RCC 7860 (cell line): ENCODE measurements at places on chromosomes 3 and 15.
A peak's percentile ranks its signal among the peaks of the same experiment; 100 is the strongest.

- no peak for DNase-seq
These were observed 17.3 kb upstream of the FURIN start for GRCh38 chr15:90851114-90851513.

DNA sequence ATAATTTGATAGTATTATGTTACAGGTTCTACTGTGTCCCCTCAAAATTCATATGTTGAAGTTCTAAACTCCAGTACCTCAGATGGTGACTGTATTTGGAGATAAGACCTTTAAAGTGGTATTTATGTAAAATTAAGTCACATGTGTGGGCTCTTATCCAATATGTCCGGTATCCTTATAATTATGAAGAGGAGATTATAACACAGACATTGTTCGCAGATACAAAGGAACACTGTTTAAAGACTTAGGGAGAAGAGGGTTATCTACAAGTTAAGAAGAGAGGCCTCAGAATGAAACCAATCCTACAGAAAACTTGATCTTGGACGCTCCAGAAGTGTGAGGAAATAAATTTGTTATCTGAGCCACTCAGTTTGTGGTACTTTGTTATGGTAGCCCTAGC, 50.9 kb downstream of the DPH6 start:
- DNase-seq, result no peak

DNA sequence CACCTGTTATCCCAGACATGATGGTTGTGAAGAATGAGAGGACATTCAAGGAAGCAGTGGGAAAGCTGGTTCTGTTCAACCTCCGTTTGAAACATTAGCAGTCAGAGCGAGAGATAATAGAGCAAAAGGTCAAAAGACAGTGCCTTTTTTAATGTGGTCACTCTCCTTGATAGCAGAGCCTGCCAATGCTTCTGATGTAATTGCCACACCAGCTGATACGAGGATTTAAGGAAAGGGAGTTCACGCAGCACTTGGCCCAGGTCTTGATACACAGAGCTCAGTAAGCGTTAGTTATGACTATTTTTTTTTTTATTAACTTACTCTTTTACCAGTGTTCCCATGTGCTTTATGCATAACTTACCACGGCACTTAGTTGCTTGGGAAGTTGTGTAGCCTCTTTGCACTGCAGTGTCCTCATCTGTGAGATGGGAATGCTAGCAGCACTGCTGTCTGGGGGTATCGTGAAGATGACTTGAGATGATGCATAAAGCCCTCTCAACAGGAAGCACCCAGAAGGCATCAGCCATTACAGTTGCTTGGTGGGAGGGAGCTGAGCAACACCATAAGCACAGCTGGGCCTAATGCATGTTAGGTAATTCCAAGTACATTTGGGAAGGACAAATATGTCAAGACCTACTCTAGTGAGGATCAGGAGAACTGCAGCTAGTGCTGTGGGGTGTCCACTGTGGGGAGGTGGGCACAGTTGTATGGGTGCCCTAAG, 123.3 kb upstream of the RASGRP1 start:
- no peak for DNase-seq

DNA sequence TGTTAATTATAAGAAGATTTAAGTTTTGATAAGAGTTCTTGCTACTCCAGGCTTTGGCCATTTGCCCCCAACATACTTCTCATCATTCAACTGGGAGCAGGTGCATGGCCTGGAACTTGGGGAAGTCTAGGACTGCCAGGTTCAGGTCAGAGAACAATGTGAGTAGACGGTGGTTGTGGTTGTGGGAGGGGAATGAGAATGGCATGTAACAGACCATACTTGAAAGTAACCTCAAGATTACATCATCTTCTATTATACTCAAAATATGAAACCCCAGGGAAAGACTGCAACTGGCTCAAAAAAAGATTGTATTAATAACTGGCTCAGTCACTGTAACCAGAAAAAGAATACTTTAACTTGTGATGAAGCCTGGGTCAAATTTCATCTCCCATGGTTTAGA, 364.9 kb upstream of the DPPA4 start:
- DNase-seq, result peak; percentile 32

DNA sequence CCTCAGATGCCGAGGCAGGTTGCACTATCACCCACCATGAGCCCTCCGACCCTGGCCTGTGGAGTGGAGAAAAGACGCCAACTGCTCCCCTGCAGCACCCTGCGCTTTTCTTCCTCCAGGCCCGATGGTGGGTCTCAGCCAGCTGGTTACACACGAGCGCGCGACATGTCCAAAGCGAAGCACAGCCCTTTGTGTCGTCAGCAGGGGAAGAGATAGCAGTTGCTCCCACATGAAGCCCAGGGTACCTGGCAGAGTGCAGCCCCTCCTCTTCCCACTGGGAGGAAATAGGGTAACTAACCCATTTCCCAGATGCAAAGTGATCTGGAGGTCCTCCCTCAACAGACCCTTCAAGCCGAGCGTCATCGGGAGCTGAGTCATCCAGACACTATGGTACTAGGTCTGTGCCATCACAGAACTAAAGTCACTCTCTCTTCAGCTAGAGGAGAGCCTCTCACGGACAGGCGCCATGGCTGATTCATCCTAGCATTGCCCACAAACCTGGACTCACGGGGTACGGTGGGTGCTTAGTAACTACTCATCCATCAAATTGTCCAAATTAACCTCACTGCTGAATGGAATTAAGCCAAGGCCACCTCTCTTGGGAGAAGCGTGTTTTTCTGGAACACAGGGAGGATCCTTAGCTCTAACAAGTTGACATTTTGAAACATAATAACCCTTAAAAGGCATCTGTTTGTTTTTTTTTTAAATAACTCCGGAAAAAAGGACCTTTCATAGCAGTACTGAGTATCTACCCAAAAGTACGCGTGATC, 45.2 kb upstream of the BDH1 start:
- peak; percentile 77 for DNase-seq

DNA sequence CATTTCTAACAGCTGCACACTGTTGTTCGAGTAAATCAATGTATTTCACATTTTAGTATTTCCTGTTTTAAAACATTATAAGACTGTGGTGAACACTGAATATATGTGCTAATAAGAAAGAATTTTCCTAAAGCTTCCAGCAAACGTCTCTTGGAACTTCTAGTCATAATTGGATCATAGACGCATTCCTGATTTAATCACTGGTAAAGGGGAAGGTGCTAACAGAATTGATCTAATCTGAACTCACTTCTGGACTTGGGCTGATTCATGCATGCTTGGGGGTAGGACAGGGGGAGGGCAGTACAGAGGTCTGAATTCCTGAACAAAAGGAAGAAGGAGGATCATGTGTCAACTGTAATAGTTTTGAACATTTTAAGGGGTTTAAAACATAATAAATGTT, 7.3 kb upstream of the LEKR1 start:
- peak; percentile 69 for DNase-seq

- no peak for DNase-seq
These were observed 1.2 kb upstream of the C3orf70 start for GRCh38 chr3:185153861-185154629.

DNA sequence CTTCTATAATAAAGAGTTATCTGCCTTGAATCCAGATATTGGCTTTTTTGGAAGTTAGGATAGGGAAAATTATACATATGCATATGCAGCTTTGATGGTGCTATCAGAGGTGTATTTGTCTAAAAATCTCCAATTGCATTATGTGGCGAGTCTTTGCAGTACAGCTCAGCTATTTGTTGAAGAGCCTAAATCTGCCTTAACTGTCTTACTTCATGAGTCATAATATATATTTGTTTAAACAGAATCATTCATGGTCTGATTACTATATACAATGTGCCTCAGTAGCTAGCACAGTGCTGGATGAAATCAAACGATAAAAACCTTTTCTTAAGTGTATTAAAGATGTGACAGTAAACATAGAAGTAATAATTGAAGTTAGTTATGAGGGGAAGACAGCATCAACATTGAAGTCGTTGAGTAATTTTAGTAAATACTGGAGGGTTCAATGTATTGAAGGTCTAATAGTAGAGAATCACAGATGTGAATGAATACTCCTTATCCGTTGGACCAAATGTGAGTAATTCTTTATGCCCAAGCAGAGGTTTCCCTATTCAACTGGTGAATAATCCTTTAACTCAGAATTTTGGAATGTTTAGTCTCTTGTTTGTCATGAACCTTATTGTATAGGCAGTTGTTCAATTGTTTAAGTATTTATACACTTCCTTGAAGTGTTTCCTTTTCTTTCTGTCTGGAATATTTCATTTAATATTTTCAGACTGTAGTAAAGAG, 74.8 kb upstream of the NAALADL2 start:
- no peak for DNase-seq

- no peak for DNase-seq
These were observed 93.4 kb upstream of the STRIT1 start for GRCh38 chr3:155386919-155387318.

DNA sequence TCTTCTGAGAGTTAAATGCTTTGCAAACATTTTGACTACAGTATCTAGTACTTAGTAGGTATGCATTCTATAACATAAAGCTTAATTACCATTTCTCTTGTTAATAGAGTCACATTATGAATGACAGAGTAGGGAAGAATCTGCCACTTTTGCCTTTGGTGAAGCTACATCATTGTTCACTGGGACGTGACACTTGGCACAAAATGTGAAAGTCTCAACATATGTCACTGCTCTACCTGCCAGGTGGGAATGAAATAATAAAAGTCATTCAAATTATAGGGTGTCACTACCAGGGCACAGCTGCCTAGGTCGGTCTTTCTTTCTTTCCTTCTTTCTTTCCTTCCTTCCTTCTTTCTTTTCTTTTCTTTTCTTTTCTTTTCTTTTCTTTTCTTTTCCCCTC, 17.6 kb downstream of the GPR87 start:
- no peak for DNase-seq

DNA sequence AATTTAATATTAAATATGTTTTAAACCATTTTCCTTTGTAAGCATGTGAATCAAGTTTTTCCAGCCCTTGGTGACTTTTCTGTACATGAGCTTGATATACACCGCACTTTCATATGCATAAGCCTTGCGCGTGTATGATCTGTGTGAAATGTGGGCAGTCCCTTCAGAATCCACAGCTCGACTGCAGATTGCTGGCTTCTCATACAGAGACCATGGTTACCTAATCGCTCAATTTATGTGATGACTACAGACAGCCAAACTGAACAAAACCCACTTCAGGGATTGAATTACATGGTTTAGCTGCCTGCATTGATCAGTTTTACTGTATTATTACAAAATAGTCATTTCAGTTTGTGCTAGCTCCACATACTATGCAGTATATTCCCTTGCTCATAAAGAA, 212.3 kb upstream of the NECTIN3 start:
- no peak for DNase-seq

- DNase-seq, result no peak
These were observed 91.2 kb upstream of the NAALADL2 start for GRCh38 chr3:174767853-174768382.

DNA sequence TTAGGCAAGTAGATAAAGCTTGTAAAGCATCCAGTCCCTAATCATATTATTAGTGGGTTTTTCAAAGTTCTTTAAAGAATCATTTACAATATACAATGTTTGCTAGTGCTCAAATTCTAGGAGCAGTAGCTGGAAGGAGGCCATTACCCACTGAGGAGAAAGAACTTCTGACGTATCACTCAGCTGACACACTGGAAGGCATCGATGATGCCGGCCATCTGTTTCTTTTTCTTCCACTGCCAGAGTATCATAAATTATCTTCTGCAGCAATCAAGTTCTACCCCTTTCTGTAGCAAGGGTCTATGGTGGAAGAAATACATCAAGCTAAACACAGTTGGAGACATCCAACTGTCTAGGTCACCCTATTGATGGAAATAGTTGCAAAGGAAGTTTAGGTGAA, 243.2 kb upstream of the LRRN1 start:
- no peak for DNase-seq

DNA sequence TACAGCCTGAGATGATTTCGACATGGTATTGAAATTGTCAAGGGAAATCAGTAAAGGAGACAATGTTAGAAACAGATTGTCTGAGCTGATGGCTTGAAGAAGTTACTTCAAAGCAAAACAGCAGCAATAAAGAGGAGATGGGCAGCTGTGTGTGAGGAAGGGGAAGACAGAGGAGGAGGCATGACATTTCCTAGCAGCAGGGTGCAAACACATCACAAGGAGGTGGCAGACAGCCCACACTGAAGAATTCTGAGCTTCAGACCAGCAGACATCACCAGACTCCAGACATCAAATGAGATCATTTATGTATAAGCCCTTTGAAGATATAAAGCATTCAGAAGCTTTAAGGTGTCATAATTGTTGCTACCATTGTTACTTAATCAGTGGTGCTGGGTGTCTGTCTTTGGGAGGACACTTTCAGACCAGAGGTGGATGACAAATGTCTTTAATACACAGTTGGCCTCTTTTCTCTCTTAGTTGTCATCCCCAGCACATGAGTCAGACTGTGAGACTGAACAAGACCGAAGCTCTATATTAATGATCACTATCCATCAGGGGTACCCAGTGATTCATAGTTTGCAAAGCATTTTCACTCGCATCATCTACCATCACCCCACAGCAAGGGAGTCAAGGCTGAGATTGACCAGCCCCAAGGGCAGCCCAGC, 203.9 kb downstream of the MINAR1 start:
- DNase-seq, result peak; percentile 51

DNA sequence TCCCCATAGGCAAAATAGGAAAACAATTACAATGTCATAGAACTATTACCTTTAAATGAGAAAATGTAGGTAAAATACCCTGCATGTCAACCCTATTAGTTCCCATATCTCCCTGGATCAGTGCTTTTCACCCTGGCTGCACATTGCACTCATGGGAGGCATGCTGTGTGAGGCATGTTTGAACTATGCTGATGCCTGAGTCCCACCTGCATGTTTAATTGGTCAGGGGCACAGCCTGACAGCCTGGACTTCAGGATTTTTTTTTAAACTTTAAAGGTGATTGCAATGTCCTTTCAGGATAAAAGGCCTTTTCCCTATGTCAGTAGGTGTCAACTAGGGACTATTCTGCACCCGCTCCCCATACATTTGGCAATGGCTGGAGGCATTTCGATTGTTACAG, 136.0 kb upstream of the NR2E3 start:
- no peak for DNase-seq

- no peak for DNase-seq
These were observed 108.3 kb downstream of the OCA2 start for GRCh38 chr15:27990521-27991515.
